ENCODE measurements at places on chromosomes 5 and 9.

DNA sequence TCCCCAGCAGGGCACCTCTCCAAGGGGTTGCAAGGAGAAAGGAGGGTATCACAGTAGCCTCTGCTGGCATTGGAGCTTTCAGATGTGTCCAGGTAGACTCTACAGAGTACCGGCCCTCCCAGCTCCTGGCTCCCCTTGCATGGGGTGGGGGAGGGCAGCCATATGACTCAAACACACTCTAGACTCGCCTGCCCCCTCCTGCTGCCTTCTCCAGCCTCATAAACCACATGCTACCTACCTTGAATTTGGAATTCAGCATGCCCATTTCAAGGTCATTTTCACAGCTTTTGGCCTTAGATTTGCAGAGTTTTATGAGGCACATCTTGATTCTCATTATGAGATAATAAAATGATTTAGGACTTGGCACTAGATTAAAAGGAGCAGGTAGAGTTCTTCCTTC, 32.8 kb upstream of the SMIM32 start:
- no peak for DNase-seq

- no peak for DNase-seq
Observed at GRCh38 chr5:110702300-110702699, 24.2 kb downstream of the TMEM232 start.

GRCh38 chr5:3386637-3387036, 209.0 kb upstream of the IRX1 start:
- DNase-seq: no peak

GRCh38 chr9:101791533-101791932, 53.1 kb upstream of the GRIN3A start:
- no peak for DNase-seq

DNA sequence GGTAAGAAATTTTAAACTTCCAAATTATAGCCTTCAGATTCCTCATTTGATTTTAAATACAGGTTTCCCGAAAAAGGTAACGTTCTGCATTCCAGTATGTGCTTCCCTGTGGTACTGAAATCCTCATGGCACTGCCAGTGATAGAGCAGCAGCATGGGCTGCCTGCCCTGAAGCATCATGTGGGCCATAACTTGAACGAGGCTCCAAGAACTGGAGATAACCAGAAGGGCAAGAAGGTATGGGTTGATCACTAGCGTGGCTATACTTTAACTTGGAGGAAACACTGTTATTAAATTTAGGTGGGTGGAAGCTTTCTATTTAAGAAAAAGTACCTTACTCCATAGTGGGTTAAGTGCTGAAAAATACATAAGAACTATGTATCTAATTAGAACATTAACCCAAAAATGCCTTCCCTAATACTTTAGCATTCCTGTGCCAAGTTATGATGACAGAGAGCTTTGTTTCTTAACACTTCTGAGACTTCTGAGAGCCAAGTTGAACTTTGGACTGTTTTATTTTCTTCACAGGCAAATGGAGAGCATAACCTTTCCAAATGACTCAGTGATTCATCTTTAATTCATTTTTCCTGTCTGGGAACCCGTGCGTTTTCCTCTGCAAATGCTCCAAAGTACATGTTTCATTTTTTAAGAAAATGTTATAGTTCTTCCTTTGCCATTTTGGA, 191.5 kb upstream of the GNA14 start:
- no peak for DNase-seq

DNA sequence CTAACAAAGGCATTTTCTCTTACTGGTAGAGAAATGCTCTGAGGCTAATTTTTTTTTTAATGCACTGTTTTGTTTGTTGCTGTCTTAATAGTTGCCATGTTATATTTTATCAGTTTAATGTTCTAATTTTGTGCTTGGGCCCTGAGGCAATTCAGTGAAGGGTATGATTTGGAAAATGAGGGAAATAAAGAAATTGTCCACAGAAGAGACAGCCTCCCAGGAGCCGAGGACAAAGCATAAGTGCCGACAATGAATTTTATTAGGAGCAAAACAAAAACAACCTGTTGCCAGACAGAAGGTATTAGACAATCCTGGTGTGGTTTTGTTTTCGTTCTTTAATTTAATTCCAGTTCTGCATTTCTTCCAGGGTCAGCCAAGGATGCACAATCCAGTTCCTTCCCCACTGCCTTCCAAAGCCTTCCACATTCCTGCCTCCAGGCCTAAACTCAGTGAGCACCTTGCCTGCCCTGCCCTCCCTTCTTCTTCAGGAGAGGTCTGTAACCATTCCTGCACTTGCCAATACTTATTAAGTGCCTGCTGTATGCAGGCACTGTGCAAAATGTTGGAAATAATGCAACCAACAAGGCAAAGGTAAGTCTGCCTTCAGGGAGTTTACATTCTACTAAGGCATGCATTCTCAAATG, 4.3 kb upstream of the TCOF1 start:
- no peak for DNase-seq

GRCh38 chr5:99771296-99771695, 763.9 kb upstream of the FAM174A start:
- DNase-seq: no peak

- no peak for DNase-seq
Observed at GRCh38 chr9:34331196-34331595, 1.8 kb downstream of the NUDT2 start.

DNA sequence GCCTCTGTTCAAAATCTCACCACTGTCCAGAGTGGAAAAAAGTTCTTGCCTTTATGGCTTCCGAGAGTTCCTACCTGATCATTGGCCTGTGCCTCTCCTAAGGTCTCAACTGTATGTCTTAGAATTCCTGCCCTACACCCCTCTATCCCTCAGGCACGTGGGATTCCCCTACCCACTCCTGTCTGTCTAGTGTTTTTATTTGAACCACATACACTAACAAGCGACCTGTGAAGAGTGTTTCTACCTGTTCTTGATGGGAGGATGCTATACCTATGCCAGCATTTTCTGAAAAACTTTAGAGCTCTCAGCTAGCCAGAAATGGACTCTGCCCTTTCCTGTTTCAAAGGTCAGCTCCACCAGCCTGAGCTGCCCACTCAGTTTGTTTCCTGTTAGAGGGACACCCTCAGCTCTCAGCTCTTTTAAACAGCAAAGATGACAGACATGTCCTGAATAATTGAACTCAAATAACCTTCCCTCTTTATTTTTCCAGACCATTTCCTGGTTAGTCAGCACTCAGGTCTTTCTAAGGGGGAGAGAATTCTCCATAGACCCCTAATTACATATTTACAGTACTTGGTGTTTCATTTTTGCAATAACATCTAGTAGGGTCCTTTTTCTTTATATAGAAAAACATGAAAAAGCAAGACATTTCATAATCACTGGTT, 214.8 kb downstream of the AOPEP start:
- DNase-seq: no peak

GRCh38 chr5:157657516-157657915, 5.3 kb upstream of the SOX30 start:
- DNase-seq: no peak

DNA sequence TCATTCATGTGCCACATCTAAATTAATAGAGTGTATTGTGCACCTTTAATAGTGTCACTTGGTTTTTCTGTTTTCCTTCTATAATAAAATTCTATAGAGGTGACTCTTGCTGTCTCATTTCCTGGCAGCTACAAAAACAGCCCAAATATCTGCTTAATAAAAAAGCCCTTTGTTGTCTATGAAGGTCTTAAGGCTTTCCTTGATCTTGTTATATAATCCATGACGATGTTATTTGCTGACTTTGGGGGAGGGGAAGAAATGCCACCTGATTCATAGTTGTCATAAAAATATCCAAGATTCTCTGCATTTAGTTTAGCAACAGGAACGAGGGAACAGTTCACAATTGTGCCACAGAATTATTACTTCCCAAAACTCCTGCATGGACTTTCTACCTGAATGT, 31.3 kb downstream of the CPEB4 start:
- DNase-seq: no peak

DNA sequence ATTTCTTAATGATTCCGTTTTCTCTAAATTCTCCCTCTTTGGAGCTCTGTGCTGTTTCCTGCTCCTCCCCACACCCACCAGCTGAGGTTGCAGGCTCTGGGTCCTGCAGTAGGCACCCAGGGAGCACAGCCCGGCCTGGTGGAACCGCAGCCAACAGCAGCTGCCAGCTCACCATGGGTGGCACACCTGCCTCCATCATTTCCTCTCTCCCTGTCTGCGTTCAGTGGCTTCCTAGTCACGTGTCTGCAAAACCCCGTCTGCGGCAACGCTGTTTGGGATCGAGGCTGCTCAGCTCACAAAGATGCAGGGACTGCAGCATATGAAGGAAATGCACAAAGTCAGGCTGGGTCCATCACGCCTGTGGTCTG, 367.8 kb downstream of the IRX2 start:
- DNase-seq: no peak

GRCh38 chr9:78592811-78593210, 295.9 kb downstream of the PSAT1 start:
- no peak for DNase-seq

DNA sequence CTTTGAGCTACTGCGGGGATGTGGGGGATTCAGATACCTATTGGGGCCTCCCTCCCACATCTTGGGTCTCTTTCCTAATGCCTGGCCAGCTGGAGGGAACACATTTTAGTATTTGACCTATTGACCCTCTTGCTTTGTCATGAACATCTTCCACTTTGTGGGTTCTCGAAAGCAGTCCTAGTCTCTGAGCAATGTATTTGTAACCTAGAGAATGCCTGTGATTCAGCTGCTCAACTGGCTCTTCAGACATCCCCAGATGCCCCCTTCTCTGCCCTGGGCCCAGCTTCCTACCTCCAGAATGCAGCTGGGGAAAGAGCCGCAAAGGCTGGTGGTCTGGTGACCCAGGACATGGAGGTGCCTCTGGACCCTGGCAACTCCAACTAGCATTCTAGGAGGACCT, 32.2 kb downstream of the APTX start:
- DNase-seq: no peak

- DNase-seq: no peak
Observed at GRCh38 chr9:137918331-137919094, 40.9 kb downstream of the CACNA1B start.

- DNase-seq: no peak
Observed at GRCh38 chr5:137751869-137752491, 2.2 kb downstream of the HNRNPA0 start.

- DNase-seq: no peak
Observed at GRCh38 chr5:100777680-100778300, 125.3 kb downstream of the ST8SIA4 start.

- peak; percentile 70 for DNase-seq
Observed at GRCh38 chr5:154603953-154604679, 126.1 kb upstream of the HAND1 start.

- no peak for DNase-seq
Observed at GRCh38 chr9:91341258-91341746, 20.4 kb downstream of the AUH start.

- no peak for DNase-seq
Observed at GRCh38 chr5:56684159-56684558, 131.2 kb upstream of the MAP3K1 start.

- DNase-seq: no peak
Observed at GRCh38 chr5:66680804-66681203, 84.6 kb downstream of the MAST4 start.

- no peak for DNase-seq
Observed at GRCh38 chr5:139806726-139807646, 11.4 kb downstream of the PSD2 start.

DNA sequence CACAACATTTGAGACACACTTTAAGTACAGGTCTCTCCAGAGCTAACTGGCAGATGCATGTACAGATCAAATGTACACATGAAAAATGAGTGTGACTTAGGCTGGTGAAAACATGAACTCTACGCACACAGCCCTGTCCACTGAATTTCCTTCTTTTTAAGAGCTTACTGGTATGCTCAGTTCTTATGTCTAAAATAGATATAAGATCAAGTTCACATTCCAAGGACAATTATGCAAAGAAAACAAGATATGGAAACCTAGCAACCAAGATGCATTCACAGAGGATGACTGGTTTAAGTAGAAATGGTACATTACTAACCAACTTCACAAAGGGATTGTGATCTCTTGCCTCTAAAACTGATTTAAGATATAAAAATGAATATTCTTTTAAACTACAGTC, 56.7 kb downstream of the TLE1 start:
- DNase-seq: no peak

- no peak for DNase-seq
Observed at GRCh38 chr5:155934964-155935363, 392.0 kb upstream of the SGCD start.

- DNase-seq: no peak
Observed at GRCh38 chr5:174462129-174462528, 262.3 kb upstream of the MSX2 start.

- DNase-seq: no peak
Observed at GRCh38 chr5:175783739-175784138, 87.6 kb upstream of the CPLX2 start.

DNA sequence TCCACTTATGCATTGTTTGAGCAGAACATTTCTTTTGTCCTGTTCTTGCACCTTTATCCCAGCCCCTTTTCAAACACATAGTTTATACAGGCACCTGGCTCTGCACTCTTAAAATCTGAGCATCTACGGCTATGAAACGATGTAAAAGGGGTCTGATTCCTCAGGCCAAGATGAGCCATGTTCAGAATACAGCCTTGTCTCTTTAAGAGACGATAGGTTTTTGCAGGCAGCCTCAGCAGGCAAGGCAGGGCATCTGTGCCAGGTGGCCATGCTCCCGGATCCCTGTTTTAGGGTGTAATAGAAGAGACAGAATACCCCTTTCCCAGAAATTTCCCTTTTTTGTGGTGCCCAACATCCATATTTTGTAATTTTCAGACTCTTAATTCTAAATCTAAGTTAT, 89.1 kb upstream of the NFIB start:
- no peak for DNase-seq

DNA sequence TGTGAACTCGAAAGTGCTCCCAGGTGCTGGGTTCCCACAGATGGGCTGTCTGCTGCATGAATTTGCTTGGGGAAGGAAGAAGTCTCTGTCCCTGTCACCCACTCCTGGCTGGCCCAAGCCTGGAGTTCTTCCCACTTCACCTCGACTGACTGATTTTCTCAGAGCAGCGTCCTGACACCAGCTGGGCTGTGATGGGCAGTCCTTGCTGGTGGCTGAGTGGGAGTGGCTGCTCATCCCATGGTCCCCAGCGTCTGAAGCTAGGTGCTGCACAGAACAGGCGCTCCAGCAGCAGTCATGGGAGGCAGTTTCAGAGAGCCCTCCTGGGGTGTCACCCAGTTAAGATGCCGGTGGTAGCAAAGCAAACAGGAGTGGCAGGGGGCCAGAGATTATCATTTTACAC, 10.1 kb upstream of the NEURL1B start:
- no peak for DNase-seq

All from lower lobe of right lung (tissue), 2 donors.